Stimulated activated naive CD8-positive, alpha-beta T cell treated with anti-CD3 and anti-CD28 coated beads, Interleukin-15, Interleukin-2, amounts not matched to agents 100 U/mL and 50 U/mL, for 24 hours (primary cell): ENCODE measurements at places on chromosomes 16 and 17.

- peak; percentile 39 for DNase-seq
Measured at GRCh38 chr16:11783319-11784037, 13.6 kb downstream of the ZC3H7A start.

GRCh38 chr16:56613706-56614105, 5.3 kb downstream of the MT2A start:
- DNase-seq: no peak

DNA sequence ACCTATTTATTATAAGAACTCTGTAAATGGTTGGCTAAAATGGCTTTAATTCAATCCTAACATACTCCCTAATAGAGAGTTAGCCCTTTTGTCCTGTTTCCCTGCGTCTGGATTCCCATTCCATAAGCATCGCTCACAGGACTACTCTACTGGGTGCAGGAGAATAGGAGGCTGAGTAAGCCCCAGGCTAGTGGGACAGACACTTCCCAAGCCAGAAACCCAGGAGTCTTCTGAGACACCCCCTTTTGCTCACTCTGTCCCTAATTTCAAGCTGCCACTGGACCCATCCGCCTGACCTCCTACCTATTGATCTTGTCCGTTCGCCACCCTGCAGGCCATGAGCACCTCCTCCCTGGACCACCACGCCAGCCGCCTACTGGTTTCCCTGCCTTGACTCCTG, 16.7 kb upstream of the TOB1 start:
- DNase-seq: no peak

GRCh38 chr16:10961231-10961630, 16.9 kb downstream of the CLEC16A start:
- DNase-seq: no peak

DNA sequence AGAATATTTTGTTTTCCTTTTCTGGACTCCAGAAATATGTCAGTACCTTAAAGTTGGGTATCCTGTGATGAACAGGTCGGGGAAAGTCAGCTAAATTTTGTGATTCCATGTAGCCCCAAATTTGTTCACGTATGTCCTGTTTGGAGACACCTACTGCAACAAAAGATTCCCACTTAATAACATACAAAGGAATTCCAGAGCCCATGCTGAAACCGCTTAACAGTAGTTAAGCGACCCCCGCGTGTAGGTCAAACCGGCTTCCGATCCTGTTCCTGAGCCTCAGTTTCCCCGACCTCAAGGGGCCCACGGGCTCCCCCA, 477 bp downstream of the MTHFSD start:
- DNase-seq: no peak

DNA sequence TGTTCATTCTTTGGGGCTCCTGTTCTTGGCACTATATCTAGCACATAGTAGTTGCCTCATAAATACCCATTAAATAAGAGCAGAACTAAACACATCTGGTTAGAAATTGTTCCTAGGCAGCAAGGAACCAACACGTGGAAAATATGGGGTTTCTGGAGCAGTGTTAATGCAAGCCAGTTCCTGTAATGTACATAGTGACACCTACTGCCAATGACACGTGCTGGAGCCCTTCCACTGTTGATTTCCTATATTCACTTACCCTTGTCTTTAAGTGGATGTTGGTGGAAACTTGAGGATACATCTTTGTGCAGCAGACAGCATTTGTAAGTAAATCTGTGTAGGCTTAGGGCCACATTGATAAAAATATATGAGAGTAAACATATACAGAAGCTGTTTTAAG, 1.6 kb upstream of the IRF8 start:
- DNase-seq: no peak

DNA sequence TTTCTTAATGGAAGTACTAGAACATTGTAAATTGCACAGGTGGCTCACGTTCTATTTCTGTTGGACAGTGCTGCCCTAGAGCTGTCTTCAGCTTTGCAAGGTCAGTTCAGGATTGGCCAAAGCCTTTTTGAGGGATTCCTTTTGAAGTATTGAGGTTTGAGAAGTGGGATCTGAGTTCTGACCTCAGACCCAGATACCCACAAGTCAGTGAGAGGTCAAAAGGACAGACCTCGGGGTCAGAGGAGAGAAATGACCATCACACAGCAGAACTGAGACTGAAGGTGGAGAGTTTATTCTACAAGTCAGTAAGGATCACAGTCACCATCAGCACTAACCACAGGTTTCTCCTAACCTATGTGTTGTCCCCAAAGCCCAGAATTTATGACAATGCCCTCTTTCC, 1.7 kb downstream of the ACSM5 start:
- no peak for DNase-seq

- no peak for DNase-seq
Measured at GRCh38 chr16:86931410-86931941, 353.1 kb downstream of the FOXL1 start.

- peak; percentile 18 for DNase-seq
Measured at GRCh38 chr17:75645889-75646637, 12.8 kb downstream of the SMIM5 start.

GRCh38 chr16:60810250-60810649, 1226.0 kb downstream of the CDH8 start:
- DNase-seq: no peak

GRCh38 chr16:80778703-80779102, 25.7 kb downstream of the CDYL2 start:
- no peak for DNase-seq

DNA sequence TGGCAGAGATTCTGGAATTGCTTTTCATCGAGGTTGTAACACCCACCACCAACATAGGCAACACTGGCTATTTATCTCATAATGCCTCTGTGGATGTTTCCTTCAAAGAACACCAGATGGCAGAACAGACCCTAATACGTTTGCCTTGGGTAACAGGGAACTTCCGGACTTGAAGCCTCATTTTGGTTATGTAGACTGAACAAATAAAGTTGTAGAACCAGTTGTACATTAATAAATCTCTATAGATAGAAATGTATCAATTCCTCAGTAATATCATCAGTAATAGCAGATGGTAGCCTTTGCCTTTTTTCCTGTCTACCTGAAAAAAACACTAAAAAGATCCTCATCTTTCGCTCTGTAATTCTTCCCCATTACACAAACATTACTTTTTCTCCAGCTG, 25.9 kb upstream of the APOH start:
- peak; percentile 13 for DNase-seq

DNA sequence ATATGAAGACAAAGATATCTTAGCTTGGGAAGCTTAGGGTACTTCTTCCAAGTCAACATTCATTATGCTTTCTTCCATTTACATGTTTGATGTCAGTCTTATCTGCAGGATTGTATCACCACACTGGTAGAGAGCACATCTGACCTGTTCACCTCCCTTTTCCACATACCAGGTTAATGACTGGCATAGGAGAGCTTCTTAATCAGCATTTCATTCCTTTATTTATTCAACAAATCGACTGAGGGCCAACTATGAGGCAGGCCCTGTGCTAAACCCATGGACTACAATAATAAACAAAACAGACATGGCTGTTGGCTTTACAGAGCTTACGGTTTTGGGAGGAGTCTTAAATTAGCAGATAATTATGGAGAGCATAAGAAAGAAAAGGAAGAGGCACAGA, 378.1 kb upstream of the CDH11 start:
- no peak for DNase-seq

DNA sequence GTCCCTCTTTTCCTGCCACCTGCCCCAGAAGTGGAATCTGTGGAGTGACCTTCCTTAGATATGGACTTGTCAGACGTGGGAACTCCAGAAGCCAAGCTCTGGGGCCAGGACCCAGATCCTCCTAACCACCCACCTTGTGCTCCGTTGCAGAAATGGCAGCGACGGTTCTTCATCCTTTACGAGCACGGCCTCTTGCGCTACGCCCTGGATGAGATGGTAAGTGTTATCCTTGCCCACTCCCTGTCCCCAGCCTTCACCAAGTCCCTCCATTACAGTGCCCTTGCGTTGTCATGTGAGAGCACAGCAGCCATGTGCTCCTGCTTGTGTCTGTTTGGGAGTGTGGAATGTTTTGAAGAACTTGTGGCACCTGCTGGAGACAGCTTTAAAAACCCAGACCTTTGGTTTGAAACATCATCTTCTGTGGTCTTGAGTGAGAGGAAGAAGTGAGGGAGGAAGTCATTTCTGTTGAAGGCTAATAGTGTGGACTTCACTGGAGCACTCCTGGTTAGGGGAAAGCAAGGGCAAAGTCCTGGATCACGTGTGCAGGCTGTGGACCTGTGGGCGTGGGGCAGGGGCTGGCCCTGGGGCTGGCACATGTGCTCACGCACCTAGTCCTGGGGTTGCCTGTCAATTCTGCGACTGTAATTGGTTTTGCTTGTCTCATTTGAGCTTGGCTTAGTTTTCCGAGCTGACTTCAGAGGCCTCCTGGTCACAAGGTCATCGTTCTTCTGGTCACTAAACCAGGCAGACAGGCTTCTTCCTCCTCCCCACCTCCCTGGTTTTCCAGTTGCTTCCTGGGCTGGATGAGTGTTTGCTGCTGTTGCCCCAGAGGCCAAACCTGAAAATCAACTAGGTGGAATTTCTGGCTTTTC, 35.8 kb downstream of the MPRIP start:
- no peak for DNase-seq

GRCh38 chr16:84329843-84330684, 35.4 kb downstream of the WFDC1 start:
- DNase-seq: no peak

DNA sequence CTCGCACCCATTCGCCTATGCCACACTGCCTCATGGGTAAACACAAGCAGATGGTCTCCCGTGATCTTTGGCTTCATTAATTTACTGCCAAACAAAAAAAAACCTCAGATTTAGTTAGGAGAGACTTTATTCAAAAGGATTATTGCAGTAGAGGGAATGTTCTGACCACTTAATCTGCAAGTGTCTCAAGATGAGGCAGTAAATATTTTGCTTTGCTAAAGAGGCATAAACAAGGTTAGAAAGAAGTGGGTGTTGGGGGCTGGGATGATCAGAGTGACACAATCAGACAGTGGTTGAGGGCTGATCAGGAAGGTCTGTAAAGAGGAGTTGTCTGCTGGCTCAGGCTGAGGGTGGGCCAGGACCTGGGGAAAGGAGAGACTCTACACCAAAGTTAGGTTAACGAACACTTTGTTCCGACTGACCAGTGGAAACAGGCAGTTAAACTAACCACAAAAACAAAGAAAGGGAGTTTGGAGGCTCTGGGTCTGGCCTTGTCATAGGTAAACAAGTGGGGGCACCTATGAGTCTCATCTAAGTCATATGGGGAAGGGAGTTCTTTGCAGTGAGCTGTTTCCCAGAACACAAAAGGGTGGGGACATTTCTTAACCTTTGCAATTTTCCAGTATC, 28.5 kb downstream of the HSD17B2 start:
- DNase-seq: no peak

GRCh38 chr17:80858301-80859001, 133.2 kb upstream of the CHMP6 start:
- no peak for DNase-seq

DNA sequence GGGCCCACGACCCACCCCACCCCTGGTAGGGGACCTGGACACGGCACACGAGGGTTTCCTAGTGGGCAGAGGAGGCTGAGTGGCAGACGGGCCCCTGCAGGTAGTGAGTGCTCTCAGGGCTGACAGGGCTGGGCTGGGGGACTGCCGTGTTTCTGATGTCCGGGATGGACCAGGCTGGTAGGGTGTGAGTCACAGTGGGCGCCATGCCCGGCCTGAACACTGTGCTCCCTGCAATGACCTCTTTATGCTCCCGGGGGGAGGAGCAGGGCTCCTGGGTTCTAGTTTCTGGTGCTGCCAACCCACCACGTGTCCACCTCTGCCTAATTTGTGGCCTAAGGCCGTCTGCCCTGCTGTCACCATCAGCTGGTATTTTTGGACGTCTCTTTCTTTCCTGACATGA, 26.3 kb downstream of the ARHGAP23 start:
- DNase-seq: no peak

- no peak for DNase-seq
Measured at GRCh38 chr16:79008869-79009179, 591.7 kb downstream of the MAF start.

DNA sequence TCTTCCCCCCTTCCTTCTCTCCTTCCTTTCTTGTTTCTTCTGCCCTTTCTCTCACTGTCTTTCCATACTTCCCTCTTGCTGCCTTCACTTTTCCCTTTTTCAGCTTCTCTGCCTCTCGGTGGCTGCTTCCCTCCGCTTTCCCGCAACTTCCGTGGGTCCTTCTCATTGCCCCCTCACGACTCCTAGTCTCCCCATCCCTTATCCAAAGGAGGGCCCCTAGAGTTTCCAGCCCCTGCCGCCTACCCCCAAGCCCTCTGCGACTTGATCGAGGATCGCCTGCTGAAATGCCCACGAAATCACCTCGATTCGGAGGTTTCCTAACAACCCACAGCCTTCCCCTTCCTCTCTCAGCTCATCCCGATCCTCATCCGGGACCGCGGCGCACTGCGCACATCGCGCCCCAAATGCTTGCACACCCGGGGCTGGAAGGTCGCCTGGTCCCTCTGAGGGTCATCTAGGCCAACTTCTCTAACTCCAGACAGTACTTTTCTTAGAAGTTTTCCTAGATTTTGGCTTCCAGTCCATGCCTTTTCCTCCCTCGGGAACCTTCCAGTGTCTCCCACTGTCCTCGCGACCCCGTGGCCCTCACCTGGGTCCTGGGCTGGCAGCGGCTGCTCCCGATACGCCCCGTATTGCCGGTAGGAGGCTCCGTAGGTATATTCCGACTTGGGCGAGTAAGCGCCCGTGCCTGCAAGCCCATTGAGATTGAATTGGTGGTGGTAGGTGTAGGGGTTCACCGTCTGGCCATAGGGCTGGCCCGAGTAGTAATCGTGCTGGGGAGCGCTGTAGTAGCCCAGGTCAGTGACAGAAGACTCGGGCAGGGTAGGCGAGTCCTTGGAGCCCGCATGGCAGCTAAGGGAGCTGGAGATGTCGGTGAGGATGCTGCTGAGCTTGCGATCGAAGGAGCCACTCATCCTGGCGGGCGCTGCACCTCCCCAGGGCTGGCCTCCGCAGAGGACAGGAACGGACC, 654 bp downstream of the DLX3 start:
- no peak for DNase-seq

DNA sequence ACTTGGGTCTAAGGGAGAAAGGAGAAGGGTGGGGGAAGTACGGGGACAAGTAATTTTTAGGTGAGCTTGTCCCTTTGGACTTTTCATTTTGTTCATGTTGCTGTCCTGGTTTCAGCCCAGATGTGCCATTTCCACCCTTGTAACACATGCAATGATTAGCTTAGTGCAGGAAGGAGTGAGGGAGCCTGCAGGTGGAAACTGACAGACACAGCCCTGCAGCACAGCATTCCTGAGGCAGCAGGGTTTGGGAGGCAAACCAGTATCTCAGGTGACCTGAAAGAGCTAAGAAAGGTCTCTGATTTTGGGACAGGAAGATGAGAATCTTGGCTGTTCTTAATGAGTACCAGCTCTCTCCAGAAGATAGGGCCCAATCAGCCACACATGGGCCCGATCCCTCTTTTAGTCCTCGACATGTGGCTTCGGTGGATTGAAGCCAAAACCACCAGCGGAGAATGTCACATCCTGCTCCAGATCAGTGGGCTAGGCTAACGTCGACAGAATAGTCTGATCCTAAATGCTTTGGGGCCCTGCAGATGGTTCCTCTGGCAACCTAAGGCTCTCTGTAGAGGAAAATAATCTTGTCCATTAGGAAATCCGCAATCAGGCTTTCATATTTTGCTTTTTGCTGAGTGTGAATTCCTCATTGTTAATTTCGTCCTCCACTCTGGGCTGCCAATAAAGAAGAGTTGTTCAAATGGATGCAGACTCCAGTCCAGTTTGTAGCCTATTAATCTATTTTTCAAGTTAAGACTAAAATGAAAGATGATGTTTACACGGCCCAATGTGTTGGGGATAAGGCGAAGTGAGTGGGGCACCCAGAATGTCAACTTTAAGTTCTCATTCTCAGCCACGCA, 3.8 kb upstream of the RNF157 start:
- DNase-seq: peak; percentile 27

- DNase-seq: no peak
Measured at GRCh38 chr16:47858333-47858982, 297.3 kb downstream of the ABCC12 start.
